ENCODE measurements at places on chromosomes 16 and 17.

- no peak for DNase-seq
Observed at GRCh38 chr17:70355185-70355584, 185.9 kb downstream of the KCNJ2 start.

DNA sequence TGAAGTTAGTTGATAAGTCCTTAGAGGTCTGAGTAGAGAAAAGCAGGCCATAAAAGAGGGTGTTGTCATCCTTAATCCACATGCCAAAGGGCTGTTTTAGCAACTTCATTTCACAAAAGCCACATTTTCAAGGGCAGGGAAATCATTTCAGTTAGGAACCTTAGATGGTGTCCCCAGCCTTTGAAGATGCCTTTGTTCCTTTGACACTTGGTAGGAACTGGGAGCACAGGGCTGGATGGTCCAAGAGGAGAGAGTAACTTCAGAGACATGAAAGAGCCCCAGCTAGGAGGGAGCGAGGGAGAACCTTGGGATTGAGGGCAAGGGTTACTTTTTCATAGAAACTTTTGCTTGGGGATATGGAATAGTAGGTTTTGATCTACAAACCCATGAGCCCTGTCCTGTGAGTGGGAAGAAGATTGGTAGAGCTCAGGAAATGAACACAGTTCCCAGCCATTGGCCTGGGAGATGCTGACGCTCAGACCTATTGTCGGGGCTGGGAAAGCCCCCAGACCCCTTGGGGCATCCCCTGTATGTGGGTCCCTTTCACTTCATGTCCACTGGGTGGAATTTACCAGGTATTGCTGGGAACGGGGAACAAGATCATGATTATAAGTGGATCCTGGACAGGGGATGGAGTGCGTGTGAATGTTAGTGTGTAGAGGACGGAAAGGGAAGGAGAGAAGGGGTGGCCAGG lies 18.9 kb downstream of the MSI2 start:
- peak; percentile 25 for DNase-seq

DNA sequence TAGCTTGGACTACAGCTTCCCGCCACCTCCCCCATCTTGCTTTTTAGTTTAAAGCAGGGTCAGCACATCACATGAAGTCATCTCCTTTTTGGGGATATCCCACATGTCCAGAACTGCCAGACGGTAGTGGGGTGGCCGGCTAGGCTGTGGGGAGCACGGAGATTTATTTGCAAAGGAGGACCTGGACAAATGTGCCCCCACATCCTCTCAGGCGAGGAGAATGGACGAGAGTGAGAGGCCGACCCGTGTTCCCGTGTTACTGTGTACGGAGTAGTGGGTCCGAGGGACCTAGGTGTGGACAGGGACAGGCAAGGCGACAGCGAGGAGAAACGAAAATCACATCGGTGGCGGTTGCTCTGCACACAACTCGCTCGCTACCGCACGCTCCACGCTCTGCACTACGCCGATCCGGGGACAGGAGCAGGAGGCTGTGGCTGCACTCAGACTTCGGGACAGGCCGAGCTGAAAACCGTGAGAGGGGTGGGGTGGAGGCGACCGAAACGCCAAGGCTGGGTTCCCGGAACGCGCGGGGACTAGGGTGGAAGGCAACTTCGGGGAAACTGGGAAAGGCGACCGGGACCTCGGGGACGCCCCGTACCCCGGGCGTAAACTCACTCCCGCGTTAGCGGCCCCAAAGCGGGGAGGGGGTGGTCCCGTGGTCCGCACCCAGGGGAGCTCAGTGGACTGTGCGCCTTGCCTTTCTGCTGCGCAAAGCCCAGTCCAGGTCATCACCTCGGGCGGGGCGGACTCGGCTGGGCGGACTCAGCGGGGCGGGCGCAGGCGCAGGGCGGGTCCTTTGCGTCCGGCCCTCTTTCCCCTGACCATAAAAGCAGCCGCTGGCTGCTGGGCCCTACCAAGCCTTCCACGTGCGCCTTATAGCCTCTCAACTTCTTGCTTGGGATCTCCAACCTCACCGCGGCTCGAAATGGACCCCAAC lies at the start of gene MT1A:
MT1A (plus strand) TSS at position 853 of the 937 bp plus-strand sequence; CDS start at position 926, 73 bp downstream.
- DNase-seq: no peak

GRCh38 chr17:14499976-14500375 lies 199.1 kb downstream of the HS3ST3B1 start:
- no peak for DNase-seq
